Amniotic epithelial cell (primary cell): ENCODE measurements at places on chromosomes 5 and 9.

GRCh38 chr5:150847334-150847695 is 994 bp downstream of the IRGM start:
- DNase-seq = no peak

DNA sequence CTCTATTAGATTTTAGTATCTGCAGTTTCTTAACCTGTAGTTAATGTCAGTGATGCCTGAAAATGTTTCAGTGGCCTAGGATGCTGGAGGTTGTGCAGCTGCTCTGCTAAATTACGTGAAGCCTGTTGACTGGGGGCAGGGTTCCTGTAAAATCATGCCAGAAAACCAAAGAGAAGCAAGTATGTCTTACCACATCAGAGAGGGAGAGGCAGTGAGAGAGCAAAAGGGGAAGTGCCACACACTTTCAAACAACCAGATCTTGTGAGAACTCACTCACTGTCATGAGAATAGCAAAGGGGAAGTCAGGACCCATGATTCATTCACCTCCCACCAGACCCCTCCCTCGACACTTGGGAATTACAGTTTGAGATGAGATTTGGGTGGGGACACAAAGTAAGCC is 83.9 kb upstream of the CYLC2 start:
- DNase-seq = no peak

DNA sequence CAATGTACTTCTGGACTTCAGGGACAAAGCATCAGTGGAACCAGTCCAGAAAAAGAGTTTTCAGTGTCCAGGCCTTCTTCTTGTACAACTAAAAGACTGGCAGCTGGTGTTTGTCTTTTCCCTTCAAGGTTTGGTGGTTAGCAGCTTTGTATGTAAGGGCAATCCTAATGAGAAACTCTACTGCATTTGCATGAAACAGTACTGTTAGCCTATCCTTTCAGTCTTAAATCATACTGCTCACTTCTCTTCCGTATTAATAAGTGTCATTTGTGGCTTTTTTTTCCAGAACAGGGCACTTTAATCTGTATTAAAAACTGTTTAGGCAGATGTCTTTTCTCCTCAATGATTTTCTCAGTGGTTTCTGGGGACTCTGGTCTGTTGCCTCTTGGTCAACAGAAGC is 48.9 kb downstream of the FAM174A start:
- DNase-seq = no peak

- DNase-seq = peak; percentile 53
Observed at GRCh38 chr5:96655506-96655905, 6.7 kb upstream of the CAST start.

DNA sequence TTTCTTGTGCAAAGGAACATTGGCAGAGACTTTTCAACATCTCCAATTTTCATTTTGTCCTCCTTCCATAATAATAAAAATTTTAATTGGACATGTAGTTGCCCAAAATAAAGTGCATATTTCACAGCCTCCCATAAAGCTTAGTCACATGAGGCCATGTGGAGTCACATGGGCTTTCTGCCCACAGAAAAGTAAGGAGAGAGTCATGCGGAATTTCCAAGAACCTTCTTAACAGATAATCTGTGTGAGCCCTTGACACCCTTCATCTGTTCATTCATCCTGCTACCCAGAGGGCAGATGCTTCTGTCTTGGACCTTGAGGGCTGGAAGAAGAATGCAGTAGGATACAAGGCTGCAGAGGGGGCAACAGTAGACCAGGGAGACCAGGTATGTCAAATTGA is 60.7 kb downstream of the APTX start:
- DNase-seq = no peak

DNA sequence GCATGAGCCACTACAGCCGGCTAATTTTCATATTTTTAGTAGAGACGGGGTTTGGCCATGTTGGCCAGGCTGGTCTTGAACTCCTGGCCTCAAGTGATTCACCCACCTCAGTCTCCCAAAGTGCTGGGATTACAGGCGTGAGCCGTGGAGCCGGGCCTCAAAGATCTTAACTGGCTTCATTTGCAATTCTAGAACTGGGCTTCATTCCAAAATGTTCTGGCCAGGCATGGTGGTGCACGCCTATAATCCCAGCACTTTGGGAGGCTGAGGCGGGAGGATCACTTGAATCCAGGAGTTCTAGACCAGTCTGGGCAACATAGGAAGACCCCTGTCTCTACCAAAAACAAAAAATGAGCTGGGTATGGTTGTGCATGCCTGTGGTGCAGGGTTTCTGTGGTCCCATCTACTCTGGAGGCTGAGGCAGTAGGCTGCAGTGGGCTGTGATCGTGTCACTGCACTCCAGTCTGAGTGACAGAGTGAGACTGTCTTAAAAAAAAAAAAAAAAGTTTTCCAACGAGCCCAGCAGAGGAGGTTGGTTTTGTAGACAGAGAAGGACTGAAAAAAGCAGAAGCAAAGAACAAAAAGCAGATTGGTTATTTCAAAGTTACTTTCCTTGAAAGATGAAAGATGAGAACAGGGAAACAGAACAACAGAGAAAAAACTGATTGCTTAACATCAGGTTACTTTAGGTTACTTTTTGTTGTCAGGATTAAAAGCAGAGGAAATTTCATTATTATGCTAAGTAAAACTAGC is 78.2 kb downstream of the ANKRD55 start:
- DNase-seq = peak; percentile 65

GRCh38 chr5:164000241-164000640 is 494.8 kb downstream of the MAT2B start:
- no peak for DNase-seq

DNA sequence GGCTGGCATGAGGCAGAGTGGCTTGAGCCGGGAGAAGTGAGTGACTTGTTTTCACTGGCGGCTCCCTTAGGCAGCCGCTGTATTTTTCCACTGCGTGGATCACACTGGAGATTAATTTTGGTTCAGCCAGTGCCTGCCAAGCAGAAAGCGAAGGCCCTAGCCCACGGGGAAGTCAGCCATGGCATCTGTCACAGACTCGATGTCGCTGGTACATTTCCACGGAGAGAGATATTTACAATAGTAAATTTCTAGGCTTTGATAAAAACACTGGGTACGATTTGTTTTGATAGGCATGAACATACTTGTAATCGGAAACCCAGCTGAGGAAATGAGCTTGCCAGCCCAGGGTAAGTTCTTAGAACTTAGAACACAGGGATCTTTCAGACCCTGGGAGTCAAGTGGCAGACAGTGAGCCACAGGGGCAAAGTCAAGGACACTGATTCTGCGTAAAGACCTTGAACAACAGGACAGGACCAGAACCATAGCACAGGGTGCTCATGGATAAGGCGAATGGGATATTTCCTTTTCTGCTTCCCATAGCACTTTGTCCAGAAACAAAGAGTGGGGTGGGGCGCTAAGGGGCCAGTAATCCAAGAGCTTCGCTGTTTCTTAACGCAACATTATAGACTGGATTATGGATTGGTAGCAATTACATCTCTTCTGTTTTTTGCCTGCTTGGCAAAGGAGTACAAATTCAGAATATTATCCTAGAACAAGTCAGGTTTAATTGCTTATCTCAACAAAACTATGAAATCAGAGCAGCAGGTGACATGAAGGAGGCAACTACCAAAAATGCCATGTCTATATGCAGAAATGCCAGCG is 4.5 kb downstream of the DUSP1 start:
- DNase-seq = peak; percentile 93

DNA sequence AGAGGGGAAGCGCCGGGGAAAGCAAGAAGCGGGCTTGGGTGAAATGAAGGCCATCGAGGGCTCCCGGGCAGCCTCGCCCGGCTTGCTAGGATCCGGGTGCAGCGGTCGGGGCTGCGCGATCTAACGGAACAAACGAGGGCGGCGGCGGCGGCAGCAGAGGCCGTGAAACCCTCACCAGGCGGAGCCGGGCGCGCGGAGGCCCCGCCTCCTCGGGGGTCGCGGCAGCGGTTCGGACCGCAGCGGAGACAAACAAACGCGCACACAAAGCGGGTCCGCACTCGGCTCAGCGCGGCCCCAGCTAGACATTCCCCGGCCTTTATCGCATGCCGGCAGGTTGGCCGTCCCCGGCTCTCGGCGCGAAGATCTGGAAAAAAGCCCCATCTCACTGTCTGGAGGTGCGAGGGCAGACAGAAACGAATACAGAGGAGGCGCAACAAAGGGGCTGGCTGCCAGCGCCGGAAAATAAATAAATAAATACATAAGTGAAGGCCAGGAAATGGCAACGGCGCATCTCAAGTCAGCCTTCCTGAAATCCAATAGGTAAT is 10.5 kb upstream of the TRIM36 start:
- DNase-seq = no peak

DNA sequence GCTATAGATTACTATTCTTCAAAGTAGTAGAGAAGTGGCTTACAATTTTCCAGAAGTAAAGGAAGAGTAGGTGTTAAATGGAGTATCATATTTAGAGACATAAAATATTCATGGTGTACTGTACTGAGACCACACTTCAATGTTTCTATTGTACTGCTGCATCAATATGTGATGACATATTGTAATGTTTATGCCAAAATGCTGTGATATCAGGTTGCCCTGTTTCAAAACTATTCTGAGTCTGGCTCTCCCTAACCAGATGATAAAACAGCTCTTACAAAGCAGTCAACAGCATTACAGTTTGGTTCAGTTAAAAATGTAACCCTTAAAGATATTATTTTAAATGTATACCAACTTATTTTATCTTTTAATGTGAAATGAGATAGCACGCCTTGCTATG is 30.8 kb upstream of the ACOT12 start:
- DNase-seq = peak; percentile 46

DNA sequence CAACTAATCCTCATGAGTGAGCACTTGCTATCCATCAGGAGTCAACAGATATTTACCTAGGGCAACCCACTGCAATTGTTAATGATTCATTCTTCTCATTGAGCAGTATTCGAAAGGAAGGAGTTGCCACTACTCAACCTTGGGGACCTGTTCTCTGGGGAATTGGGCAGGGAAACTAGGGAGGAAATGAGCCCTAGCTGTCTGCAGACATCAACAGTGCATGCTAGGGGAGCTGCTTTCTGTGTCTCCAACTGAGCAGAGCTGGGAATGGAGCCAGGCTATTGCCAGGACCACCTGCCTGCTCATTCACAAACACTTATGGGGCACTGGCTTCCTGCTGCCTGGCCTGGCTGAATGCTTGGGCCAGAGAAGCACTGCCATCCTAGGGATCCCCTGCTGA is 183.4 kb downstream of the TMEM38B start:
- DNase-seq = no peak
